ENCODE measurements at places on chromosomes 2 and 18.

DNA sequence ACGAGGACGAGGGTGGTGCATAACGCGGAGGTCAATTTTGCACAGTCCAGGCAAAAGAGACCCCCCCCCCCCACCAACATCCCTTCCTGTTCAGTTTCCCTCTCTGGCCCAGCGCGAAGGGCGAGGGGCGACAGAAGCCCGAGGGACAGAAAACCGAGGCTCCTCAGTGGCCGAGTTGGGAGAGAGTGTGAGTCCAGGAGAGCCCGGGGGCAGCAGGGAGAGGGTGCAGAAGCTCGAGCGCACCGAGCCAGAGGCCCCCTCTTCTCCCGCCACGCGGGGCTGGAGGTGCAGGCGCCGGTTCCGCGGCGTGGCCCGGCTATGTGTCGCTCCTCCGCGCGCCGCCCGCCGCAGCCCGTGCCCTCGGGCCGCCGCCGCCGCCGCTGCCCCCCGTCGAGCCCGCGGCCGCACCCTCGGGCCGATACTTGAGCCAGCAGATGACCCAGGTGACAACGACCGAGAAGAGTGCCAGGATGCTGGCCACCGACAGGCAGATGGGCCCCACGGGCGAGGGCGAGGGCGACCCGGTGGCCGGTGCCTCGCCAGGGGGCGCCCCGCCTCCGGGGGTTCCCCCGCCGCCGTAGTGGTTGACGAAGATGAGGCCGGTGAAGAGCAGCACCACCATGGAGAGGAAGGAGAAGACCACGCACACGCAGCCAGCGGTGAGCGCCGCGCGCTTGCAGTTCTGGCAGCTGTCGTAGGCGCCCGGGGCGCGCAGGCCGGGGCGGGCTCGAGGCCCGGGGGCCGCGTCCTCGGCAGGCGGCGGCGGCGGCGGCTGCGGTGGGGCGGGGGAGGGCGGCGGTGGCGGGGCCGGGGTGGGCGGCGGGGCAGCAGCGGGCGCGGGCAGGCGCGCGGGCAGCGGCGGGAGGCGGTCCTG lies 20.2 kb upstream of the PAX3 start:
- no peak for DNase-seq

DNA sequence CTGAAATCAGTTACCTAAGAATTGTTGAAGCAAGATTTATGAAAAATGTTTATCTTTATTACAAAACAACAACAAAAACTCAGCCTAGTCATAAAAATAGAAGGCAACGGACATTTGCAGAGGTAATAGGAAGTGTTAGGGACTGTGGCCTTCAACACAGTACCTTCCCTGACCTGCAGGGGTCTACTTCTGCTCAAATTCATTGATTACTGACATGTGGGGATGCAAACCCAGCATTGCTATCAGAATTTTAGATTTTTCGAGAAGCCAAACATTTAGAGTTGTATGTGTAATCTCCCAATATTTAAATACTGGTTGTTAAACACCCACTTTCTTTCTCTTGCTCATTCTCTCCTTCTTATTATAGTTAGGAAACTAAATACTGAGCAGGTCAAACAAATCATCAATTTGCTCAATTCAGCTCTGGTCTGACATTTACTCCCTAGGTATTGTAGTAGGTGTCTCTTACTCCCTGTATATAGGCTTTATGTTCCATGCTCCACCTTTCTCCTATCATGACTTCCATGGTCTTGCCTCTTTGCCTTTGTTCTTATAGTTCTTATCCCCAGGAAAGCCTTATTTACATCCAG lies 198.5 kb downstream of the UBE2E3 start:
- DNase-seq, result no peak

DNA sequence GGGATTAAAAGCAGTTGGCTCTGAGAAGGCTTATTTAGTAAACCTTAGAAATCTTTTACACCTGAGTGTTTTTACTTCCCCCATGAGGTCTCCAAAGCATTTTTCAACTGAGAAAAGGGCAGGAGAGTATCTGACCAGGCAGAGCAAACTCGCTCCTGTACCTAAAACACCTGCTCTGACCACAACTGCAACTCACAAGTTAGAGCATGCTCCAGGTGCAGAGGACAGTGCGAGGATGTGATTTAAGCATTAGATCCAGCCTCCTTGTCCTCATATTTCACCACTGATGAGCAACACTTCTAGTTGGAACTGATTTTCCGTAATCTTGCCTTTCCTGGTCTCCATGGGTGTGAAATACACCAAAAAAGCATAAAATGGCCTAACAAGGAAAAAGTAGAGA lies 34.5 kb upstream of the TBC1D8 start:
- no peak for DNase-seq

DNA sequence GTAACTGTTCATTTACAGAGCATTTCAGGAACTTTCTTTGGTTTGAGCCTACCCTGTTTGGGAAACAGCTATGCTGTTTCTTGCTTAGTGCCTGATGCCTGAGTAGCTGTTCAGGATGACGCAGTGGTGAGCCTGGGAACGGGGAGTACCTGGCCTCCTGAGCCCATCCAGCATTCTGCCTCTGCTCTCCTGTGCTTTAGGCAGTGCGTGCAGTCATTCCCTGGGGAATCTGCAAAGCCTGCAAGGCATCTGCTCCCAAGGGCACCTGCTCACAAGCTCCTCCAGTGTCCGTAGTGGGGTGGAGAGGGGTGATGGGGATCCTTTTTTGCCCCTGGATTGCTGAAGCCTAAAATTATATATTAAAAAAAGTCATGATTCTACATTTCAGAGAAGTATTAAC lies 68.8 kb downstream of the RAPGEF4 start:
- no peak for DNase-seq

DNA sequence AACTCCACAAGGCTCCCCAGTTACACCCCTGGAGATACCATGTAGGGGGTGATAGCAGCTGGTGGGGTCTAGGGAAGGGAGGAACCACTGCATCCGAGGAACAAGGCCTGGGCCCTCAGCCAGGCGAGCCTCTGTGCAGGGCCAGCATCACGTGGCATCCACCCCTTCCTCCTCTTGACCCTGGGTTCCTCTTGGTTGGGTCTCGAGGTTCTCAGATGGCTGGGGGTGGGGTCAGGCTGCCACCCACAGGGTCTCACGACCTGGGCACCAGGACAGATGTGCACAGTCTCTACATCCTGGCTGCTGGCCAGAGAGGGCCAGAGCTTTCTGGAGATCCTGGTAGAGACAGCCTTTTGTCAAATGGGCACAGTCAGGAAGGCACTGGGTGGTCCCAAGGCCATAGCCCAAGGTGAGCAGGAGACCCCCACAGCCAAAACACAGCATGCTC lies 10.4 kb downstream of the HS6ST1 start:
- DNase-seq, result no peak

- DNase-seq, result no peak
Measured at GRCh38 chr2:100988630-100989417, 13.3 kb upstream of the RPL31 start.

DNA sequence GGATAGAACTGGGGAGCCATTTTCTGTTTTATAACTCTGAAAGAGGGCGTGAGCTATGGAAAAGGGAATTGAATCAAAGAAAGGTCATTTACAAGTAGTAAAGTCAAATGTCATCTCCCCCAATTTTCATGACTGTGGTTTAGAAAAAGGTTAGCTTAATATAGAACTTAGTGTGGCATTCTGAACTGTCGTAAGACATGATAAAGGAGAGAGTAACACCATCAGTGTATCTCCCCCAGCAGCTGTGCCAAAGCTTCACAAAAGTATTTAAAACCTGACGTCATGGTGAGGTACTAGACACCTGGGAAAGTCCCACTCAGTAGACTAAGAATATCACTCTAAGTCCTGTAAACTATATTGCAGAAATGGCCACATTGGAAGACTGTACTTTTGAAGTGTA lies 5.8 kb upstream of the IKZF2 start:
- no peak for DNase-seq

- DNase-seq, result no peak
Measured at GRCh38 chr2:143533846-143534245, 404.6 kb downstream of the ARHGAP15 start.

DNA sequence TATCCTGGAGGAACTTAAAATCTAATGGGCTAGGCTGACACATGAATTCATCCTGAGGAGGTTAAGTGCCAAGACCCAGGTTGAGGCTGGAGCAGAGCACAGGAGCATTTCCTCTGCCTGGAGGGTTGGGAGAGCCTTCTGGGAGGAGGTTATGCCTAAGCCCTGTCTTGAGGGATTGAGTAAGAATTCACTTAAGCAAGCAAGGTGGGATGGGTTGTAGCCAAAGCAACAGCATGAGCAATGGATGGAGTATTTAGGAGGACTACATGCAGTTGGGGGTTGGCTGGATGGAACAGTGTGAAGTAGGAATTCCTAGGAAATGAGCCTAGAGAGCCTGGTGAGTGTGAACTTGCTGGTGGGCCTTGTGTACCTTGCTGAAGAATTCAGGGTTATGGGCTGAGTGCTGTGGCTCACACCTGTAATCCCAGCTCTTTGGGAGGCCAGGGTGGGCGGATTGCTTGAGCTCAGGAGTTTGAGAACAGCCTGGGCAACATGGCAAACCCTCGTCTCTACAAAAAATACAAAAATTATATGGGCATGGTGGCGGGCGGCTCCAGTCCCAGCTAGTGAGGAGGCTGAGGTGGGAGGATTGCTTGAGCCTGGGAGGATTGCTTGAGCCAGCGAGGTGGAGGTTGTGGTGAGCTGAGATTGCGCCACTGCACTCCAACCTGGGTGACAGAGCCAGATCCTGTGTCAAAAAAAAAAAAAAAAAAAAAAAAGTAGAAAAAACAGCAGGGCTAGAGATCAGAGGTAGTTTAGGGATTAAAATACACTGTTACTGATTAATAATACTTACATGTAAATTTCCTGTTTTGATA lies 22.2 kb downstream of the TANC1 start:
- no peak for DNase-seq

DNA sequence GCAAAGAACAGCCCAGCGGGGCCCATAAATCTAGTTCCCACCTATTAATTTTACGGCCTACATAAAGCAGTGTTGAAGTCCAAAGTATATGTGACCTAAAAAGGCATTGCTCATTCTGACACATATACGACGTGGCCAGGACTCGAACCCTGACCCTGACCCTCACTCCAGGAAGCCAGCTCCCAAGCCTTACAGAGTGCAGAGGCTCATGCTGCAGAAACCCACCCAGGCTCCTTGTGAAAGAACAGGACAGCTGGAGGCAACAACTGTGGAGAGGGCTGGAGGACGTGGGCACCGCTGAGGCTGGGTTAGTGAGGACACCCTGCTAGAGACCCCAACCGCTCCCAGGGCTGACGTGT lies 221.6 kb downstream of the CYP26B1 start:
- DNase-seq, result no peak

DNA sequence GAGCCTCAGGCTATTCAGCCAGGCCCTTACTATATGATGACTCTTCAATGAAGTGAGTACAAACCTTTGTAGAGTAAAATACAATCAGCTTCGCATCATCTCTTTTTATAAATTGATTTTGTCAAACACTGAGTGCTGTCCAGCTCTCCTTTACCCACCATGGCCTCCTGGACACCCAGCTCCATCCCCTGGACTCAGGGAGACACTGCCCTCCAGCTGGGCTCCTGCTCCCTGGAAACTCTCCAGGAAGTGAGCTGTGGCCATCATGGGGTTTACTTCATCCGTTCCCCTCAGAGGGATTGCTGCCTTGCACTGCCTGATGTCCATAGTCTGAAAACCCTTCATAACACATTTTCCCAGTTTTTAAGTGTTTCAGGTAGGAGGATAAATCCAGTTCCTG lies 82.5 kb upstream of the XIRP2 start:
- DNase-seq, result no peak

- no peak for DNase-seq
Measured at GRCh38 chr2:45804987-45805755, 153.7 kb downstream of the PRKCE start.

GRCh38 chr18:12921178-12921577 lies 26.6 kb upstream of the SEH1L start:
- DNase-seq, result peak; percentile 14

- no peak for DNase-seq
Measured at GRCh38 chr2:74223941-74224770, 25.7 kb downstream of the MTHFD2 start.

- DNase-seq, result no peak
Measured at GRCh38 chr2:28488858-28489575, 6.8 kb upstream of the PLB1 start.
